Posterior vena cava (tissue), 2 donors: ENCODE measurements at places on chromosomes 5 and 9. TPM values are rescaled to one million over a fixed set of nuclear protein-coding genes. Genes with fewer than 3 reads are reported as not detected.

The TMC1 gene
- total RNA-seq: 1.00 TPM

The FCN2 gene
- not detected for total RNA-seq

The SLC6A18 gene
- not detected for total RNA-seq

The ERAP2 gene
- 9.6 TPM for total RNA-seq

The PSMB7 gene
- 89.1 TPM for total RNA-seq

The MED7 gene
- total RNA-seq: 10.5 TPM

The CD180 gene
- total RNA-seq: 1.4 TPM

The PRR16 gene
- 4.3 TPM for total RNA-seq

The SGTB gene
- total RNA-seq: 22.0 TPM

The MARCOL gene
- not detected for total RNA-seq

The ADCY2 gene
- 8.3 TPM for total RNA-seq

The SPINK7 gene
- not detected for total RNA-seq

The MYMK gene
- not detected for total RNA-seq

The DRD1 gene
- 0.29 TPM for total RNA-seq

The ADAM19 gene
- total RNA-seq: 37.0 TPM

The TEK gene
- total RNA-seq: 14.5 TPM

The PHF24 gene
- total RNA-seq: 0.93 TPM

The ROR2 gene
- total RNA-seq: 28.4 TPM

The PWWP2A gene
- 20.8 TPM for total RNA-seq

The CCNG1 gene
- total RNA-seq: 101 TPM

The FRRS1L gene
- 0.97 TPM for total RNA-seq

The PALM2AKAP2 gene
- 101 TPM for total RNA-seq

The OR1N1 gene
- total RNA-seq: not detected

The TRMT10B gene
- 7.4 TPM for total RNA-seq

The HRCT1 gene
- 20.1 TPM for total RNA-seq

The SPINK6 gene
- total RNA-seq: not detected

The TOR4A gene
- 5.3 TPM for total RNA-seq
